T-helper 17 cell (primary cell): ENCODE measurements at places on chromosomes 6 and 20. TPM values are rescaled to one million over a fixed set of nuclear protein-coding genes. Genes with fewer than 3 reads are reported as not detected.

DNA sequence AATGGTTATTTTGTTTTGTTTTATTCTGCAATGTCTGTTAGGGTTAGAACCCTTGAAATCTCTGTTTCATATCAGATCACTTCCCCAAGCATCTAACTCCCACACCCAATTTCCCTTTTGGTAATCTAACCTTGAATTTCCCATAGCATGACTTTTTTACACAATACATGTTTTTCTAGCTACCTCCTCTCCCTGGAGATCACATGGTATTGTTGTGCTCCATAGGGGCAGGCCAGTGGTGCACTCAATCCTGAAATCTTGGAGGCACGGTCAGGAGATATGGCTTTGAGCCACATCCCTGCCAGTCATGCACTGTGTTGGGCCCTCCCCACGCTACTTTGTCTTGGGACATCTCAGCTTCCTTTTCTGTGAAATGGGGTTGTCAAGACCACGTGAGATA is 36.7 kb upstream of the NNAT start:
- no peak for DNase-seq

The TSBP1 gene
- total RNA-seq: not detected

GRCh38 chr6:75444899-75445298 is 48.7 kb downstream of the FILIP1 start:
- DNase-seq: no peak

- DNase-seq: no peak
Observed at GRCh38 chr20:37179683-37180524, 556 bp upstream of the MROH8 start.

GRCh38 chr6:90162648-90163387 is 133.8 kb downstream of the BACH2 start:
- no peak for DNase-seq

GRCh38 chr6:149393002-149393679 is 6.9 kb upstream of the SUMO4 start:
- no peak for DNase-seq

- DNase-seq: no peak
Observed at GRCh38 chr20:51233345-51233744, 210.4 kb upstream of the KCNG1 start.

DNA sequence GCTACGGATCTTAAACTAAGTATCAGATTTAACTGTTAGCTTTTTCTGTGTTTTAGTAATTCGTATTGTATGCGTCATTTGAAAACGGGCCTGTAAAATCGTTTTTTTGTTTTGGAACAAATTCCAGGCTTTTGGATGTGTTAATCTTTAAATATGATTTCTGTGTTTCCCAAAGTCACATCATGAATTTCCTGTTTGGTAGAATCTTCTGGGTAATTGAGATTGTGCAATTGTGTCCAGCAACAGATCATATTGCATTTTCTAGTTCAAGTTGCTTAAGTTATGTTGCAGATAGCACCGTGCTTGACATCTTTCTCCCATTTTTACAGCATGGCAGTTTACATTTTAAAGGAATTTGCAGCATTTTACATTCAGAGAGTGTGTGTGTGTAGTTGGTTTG is 1.9 kb downstream of the MAPK14 start:
- DNase-seq: no peak

The MMP24 gene
- 0.15 TPM for total RNA-seq

DNA sequence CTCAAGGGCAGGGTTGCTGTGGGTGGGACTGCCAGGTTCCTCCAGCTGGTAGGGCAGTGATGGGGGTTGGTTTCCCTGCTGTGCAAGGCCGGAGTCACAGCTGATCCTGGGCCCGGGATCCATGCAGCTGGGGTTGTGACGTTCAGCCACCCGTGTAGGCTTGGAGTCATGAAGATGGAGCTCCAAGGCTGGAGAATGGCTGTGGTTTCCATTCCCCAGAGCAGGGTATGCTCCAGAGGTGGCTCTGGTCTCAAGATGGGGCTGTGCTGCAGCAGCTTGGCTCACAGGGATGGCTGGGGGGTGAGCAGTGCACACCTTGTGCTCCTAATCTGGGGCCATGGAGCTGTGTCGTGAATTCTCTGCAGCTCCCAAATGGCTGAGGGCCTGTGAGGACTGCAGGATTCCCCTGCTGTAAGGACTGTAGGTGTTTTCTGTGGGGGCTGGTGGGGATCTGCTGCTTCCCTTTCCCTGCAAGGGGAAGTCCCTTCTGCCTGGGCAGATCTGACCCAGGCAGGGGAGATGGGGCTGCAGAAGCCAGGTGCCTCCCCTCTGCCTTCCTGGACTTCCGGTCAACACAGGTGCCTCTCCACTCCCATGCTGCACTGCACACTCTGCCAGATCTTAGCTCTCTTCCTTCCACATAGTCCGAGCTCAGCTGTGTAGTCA is 15.9 kb downstream of the KIF25 start:
- DNase-seq: no peak

DNA sequence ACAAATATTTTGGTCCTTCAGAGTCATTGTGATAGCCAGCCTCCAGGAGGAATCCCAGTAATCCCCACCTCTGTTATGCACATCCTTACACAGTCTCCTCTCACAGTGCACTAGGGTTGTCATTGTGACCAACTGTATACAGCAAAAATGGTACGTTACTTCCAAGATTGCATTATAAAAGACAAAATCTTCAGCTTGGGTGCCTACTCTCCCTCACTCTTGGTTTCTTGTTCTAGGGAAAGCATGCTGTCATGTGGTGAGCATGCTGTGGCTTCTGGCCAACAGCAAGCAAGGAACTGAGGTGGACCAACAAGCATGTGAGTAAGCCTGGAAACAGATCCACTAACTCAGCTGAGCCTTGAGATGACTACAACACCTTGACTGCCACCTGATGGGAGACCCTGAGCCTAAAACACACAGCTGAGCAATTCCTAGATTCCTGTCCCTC is 130.1 kb upstream of the DST start:
- DNase-seq: no peak

- no peak for DNase-seq
Observed at GRCh38 chr20:49856904-49857303, 44.3 kb downstream of the SLC9A8 start.

The CDSN gene
- total RNA-seq: not detected

The BPIFB1 gene
- total RNA-seq: not detected

DNA sequence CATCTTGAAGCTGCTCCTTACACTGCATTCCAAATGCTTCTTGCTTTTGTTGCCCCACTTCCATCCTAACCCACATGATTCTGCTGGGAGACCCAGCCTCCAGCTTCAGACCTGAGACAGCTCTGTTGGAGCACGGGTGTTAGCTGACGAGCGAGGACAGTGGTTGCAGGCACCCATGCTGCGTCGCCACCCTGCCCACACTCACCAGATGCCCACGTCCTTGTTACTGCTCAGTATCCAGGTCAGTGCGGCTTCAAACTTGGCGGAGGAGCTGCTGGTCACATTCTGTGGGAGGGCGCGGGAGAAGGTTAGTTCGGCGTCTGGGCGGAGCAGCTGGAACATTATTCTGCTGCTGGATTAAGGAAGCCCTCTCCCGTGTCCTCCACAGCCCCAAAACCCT is 9.0 kb downstream of the LEMD2 start:
- no peak for DNase-seq

DNA sequence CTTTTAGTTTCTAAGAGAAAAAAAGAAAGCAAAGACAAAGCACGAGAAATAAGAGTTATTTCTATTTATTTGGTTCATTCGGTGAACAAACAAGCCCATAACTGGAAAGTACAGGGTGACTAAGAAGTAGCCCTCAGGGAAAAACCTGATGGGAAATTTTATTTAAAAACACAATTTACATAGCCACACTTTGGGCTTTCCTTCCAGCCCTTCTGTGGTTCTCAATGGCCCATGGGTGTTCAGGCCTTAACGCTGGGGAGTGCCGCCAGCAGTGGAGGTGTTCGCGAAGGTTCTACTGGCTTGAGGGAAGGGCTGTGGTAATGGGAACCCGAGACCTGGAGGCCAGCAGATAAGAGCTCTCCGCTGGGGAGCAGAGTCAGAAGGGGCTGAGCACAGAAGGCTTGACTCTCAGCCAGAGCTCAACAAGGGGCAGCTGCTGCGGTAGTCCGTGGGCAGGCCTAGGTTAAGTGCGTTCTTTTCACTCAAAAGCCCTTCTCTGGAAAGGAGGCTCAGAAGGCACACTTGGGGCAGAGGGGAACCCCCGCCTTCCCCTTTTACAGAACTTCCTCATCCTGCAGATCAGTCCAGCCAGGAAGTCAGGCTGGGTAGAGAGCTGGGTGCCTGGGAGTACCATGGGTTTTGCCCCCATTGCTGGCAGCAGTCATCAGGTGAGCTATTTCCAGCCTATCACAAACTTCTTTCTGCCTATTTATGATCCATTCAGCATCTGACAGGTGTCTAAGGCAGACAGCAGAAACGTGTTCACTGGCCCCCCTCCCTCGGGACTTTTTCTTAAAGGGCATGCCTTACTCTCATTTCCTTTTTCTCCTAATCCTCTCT is 8.8 kb upstream of the CD83 start:
- no peak for DNase-seq

DNA sequence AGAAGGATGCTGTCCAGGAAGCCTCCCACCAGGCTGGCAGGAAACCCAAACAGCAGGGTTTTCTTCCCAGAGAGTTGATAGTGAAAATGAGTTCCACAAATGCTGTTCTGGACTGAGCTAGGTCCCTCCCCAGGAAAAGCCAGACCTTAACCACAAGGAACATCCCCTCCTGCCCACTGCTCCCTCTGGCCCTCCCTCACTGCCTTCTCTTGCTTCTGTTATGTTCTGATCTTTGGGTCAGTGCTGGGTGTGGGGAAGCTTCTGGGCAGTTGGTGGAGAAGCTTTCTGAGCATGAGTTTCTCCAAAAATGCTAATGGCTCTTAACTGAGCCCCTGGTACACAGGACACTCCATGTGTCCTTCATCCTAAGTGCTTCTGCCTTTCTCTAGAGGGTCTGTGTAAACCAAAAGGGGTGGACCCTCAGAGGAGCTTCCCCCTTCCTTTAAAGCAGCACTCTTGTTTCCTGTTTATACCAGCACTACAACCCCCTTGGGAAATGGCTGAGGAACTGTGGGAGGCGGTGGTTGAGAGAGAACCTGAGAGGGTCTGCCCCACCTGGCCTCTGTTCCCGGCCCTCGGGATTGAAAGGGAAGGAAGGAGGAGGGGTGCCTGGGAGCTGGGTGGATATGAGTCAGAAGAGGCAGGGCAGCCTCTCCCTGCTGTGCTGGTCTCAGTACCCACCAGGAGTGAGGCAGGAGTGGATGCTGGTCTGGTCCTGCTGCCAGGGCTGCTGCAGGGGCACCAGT is 42.0 kb downstream of the CDS2 start:
- DNase-seq: no peak

The CGA gene
- not detected for total RNA-seq

The PRSS16 gene
- total RNA-seq: 0.80 TPM

DNA sequence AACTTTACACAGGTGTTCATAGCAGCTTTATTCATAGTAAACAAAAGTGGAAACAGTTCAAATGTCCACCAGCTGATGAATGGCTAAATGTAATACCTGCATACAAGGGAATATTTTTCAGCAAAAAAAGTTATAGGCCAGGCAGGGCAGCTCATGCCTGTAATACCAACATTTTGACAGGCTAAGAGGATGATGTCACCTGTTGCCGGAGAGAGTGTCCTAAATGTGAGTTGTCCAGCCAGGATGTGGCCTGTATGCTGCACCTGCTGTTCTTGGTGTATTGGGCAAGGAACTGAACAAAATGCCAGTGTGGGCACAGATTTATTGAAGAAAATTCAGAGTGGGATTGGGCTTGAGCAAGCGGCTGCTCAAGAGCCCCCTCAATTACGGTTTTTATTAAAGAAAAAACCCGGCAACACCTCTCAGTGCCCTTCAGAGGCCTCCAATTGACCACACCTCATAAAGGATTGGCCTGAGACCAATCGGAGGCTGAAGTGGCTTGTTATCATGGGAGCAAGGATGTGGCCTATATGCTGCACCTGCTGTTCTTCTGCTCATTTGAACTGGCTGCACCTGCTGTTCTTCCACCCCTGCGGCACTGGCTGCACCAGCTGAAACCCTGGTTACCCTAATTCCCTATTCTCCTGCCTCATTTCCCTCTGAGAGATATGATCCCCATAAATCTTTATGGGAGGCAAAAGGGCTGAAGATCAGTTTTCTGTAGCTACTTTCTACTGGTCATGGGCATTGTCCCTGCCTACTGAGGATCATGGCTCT is 164.3 kb upstream of the PROKR2 start:
- DNase-seq: no peak

GRCh38 chr20:25356271-25356933 is 34.2 kb downstream of the ABHD12 start:
- DNase-seq: no peak

The ARFRP1 gene
- total RNA-seq: 53.2 TPM

DNA sequence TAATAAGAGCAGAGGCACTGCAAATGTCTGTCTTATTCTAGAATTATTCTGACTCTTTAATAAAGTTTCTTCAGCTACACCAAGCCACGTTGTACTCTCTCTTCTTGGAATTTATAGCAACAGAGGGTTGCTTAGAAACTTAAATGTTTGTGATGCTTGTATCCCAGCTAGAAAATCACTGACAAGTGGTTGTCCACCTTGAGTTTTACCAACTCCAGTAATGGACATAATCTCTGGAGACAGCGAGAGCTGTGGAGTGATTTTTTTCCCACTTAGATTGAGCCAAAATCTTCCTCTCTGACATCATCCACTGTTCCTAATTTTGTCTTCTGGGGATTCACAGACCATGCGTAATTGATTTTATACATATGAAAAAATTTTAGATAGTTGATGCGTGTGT is 8.0 kb downstream of the ECT2L start:
- DNase-seq: no peak

- no peak for DNase-seq
Observed at GRCh38 chr6:90910893-90911292, 324.0 kb upstream of the MAP3K7 start.

DNA sequence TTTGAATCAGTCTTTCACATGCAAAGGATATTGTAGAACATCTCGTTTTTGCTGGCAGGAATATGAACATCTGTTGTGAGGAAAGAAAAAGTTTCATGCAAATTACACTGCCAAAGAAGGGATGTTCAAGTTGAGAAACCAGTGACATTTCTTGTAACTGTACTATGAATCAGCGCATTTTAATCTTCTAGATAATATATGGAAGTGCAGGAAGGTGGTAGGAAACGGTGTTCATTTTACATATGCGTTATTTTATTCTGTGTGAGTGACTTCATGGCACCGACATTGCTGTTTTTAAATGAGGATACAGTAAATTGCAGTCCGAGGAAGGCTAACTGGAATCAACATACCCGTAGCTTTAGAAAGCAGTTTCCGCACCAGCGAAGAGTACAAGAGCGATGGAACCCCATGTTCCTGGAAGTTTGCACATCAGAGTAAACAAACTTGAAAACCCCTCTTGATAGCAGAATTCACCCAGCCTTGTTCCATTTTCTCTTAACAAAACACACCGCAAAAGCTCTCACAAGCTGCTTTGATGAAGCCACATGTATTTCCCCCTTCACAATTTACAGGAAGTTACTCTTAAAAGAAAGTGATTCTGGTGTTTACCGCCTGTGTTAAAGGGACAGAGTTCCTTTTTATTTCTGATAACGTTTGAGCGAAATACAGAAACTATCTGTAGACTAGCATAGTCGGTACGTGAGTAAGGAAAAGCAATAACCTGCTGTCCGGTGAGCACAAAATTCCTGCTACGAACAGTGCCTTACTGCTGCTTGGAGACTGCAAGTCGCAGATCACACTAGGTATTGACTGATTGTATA is 11.5 kb downstream of the PRDM1 start:
- DNase-seq: peak; percentile 24

- no peak for DNase-seq
Observed at GRCh38 chr6:14020551-14020950, 95.8 kb downstream of the RNF182 start.

- no peak for DNase-seq
Observed at GRCh38 chr6:113202852-113203714, 654.1 kb upstream of the MARCKS start.

The DAAM2 gene
- total RNA-seq: not detected

The MOG gene
- not detected for total RNA-seq

The CUL9 gene
- total RNA-seq: 73.9 TPM

- no peak for DNase-seq
Observed at GRCh38 chr6:166365806-166366205, 16.9 kb downstream of the MPC1 start.

The C6orf132 gene
- not detected for total RNA-seq
